Bronchial epithelial cell (primary cell): ENCODE measurements at places on chromosomes 7 and 10. TPM values are rescaled to one million over a fixed set of nuclear protein-coding genes. Genes with fewer than 3 reads are reported as not detected.
A peak's percentile ranks its signal among the peaks of the same experiment; 100 is the strongest.

- peak; percentile 76 for DNase-seq
These were observed 588.8 kb downstream of the INHBA start for GRCh38 chr7:41114131-41114530.

DNA sequence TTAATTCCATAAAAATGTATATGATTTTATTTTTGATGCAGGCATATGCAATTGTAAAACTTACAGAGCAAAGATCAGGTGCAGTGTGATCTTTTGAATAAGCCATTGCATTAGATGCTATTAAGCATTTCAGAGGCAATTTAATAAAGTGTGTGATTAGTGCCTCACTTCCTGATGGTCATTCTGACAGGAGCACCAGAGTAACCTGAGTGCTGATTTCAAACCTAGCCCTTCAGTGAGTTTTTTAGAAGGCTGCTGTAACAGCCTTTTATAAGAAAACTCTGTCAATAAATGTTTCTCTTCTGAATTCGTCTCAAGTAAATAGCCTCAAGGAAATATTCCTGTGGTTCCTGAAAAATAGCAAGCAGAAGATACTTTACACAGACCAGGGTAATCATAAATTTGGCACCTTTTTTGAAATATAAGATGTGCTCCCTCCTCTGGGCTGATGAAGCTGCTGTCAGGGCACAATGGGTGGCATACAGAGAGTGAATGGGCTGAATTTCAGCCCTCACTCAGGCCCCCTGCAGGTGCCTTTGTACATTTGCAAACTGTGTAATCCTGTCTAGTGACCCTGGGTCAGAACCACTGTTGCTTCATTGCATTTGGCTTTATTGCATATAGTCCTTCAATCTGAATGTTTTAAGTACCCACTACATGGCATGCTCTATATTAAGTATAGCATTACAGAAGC lies 193.7 kb upstream of the CSTF2T start:
- DNase-seq: peak; percentile 37

DNA sequence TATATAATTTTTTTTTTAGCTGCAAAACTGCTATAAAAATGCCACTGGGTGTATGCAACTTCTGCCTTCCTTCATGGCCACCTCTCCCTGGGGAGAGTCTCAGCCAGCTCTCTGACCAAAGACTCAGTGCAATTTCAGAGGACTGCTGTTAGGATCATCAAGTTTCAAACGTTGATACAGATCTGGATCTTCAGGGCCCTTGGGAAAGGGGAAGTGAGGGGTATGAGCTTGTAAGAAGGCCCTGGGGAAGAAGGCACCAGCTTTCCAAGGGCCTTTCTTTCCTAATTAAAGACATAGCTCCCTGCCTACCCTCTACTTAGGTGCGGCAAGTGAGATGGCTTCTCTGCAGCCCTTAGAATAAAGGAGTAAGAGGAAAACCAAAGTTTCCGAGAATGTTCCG lies 130.4 kb downstream of the CUL2 start:
- DNase-seq: no peak

DNA sequence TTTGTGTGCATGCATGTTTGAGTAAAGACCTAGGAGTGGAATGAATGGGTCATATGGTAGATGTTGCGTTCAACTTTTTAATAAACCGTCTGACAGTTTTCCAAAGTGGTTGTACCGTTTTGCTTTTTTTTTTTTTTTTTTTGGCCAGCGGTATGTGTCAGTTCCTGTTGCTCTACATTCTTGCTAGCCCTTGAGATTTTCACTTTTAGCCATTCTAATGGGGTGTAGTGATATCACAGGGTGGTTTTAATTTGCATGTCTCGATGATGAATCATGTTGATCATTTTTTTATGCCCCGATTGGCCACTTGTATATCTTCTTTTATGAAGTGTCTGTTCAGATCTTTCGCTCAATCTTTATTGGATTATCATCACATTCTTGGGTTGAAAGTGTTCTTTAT lies 320.7 kb downstream of the CAMK1D start:
- no peak for DNase-seq

GRCh38 chr7:27079234-27079975 lies 16.4 kb downstream of the HOXA1 start:
- DNase-seq: no peak

- peak; percentile 61 for DNase-seq
These were observed 5.2 kb upstream of the HTR7 start for GRCh38 chr10:90862908-90863514.

DNA sequence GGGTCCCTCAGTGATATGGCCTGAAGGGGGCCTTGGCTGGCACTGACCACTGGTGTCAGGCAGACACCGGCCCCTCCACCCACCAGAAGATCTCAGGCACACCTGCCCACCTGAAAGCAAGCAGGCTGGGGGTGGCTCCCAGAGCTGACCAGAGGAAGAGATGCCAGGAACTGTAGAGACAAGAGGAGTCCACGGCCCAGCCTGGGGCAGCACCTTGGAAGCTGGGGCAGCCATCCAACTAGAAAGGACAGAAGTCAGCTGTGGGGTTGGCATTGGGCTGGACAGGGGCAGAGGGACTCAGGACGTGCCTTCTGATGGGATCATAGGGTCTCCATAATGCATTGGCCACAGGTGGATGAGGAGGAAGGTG lies 144.3 kb downstream of the ZNF248 start:
- DNase-seq: no peak

DNA sequence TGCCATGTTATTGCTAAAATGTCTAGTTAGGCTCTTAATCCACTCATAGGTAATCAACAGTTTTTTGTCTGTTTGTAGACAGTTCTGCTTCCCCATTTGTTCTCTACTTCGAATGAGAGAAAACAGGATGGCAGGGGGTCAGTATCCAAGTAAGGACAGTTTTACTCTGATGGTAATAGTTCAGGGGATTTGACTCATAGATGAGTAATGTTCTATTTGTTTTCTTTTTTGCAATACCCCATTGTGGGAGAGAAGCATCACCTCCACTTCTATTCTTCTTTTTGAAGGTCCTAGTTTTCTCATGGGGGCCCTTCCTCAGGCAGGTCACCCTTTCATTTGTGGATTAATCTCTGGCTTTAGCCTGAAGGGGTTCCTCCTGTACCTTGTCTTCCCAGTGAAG lies 13.9 kb downstream of the PCLO start:
- DNase-seq: peak; percentile 77

GRCh38 chr7:38873433-38873832 lies 35.6 kb downstream of the VPS41 start:
- peak; percentile 47 for DNase-seq

DNA sequence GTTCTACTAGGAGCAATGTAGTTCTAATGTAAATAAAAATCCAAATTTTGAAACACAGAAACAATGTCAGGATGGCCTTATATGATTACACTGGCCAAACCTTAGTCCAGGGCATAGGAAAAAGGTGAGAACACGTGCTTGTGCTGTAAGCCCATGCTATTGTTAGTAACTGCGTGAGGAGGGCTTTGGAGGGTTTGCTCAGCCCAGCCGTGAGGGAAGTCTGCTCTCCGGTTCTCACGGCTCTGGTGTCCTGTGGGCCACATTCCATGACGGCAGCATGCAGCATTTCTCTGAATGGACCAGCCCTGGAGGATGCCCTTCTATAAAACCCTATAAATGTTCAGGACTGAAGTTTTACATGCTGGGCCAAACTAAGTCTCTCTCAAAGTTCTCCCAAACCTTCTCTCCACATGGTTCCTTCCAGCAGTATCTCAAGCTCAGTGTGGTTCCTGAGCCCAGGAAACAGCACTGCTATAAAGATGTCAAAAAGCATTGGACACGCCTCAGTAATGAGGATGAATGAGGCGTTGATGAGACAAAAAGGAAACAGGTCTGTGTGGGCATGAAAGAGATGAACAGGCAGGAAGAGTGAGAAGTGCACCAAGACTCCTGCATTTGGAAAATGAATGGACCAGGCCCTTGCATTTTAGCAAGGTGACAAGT lies 174.8 kb upstream of the CDCA7L start:
- no peak for DNase-seq

DNA sequence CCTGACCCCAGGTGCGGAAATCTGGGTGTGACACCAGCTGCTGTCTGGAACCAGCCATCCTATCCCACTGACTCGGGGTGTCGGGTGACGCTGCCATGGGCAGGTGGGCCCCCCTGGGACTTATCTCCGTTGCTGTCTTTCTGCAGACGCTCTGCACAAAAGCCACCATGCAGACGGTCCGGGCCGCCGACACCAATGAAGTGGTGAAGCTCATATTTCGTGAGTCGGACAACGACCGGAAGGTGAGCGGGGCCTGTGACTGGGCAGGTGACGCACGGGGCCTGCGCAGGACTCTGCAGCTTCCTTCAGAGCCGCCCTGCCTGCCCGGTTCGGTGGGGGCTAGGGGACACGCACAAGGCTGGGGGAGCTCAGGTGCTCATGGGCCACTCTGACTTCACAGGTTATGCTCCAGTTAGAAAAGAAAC lies 36.6 kb downstream of the NKX6-2 start:
- no peak for DNase-seq

- peak; percentile 6 for DNase-seq
These were observed 73.8 kb upstream of the TMEM106B start for GRCh38 chr7:12137283-12137682.

DNA sequence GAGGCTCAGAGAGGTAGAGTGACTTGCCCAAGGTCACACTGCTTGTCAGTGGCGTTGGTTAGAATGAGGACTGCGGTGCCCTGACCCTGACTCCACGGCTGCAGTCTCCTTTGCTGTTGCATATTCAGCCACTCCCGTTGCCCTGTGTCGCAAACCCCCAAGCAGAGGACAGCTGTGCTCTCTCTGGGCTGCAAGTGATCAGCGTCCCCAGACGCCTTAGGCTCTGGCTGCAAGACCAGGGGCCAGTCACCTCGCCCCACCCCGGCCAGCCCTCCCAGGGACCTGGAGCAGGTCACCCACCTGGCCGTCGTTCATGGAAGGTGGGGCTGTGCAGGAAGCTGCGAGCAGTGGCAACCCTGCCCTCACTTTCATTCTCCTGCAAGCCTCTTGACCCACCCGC lies 51.7 kb upstream of the NANOS1 start:
- no peak for DNase-seq

DNA sequence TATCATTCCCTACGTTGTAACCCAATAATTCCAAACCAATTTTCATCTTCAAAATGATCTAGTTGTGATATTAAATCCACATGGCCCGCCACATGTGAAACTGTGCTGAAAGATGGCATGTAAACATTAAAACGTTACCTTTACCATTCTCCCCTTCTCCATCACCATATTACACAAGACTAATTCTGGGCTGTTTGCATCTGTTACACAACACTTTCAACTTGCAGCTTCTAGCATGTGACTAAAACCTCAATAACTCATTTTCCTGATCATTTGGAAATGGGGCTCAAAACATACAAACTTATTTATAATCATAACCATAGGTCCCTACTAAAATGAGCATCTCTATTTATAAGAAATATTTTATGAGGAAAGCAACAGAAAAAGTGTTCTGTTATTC lies 4.7 kb downstream of the MTERF1 start:
- no peak for DNase-seq

DNA sequence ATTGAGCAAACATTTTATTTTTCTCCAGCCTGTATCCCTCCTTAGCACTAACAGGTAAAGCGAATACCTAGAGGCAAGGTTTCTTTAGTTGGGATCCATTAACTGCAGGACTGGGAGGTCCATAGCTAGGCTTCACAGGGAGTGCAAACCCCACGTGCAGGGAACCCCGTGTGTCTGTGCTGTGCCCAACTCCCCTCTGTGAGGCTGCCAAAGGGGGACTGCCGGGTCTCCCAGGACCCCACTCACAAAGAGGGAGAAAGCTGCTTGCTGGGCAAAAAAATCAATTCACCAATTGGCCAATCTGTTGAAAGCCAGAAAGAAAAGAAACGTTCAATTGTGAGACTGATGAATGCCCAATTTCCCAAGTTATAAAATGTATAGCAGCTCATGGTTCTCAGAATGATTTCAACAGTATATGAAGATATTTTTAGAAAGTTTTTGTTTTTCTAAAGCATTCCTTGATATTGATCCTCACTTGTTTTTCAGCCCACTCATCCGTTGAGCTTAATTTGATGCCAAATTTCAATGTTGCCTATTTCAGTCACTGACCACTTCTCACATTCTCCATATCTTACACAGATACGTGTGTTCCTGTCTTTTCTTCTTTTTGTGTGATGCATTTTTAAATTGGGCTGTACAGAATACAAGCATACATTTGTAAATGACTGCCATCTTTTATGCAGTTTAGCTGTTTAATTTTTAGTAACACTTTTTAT lies 202.7 kb upstream of the PRSS58 start:
- DNase-seq: no peak

DNA sequence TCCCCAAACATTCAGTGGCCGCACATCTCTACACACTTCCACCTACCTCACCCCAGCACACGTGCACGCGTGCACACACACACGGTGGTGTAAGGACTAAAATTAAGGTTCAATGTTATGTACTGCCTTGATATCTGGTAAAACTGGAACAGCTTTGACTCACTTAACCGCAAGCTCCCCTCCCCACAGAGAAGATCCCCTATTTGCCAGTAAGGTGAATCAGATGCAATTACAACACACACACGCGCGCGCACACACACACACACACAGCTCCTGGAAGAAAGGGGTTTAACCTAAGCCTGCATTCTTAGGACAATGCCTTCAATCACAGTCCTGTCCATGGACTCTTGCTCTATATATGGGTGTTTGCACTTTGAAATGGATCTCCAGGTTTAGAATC lies 25.5 kb upstream of the VPS41 start:
- DNase-seq: peak; percentile 25

DNA sequence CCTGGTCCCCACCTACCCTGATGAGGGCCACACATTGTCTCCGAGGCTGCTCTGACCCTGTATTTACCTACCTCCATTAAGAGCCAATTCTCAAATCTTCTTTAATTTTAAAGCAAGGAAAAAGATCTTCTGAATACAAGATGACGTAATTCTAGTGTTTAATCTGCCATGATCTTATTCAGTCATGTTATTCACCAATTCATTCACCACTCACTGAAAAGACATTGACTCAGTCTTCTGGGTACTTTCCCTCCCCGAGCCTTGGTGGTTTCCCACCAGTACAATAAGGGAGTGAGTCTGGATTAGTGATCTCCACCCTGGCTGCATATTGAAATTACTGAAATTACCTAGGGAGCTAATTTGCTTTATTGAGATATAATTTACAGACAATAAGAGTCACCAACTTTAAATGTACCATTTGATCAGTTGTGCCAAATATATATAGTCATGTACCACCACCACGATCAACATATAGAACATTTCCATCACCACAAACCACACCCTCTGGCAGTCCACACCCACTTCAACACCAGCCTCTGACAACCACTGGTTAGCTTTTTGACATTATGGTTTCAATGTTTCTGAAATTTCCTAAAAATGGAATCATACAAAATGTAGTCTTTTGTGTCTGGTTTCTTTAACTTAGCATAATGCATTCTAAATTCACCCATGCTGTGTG lies 117.5 kb upstream of the UNC5B start:
- peak; percentile 89 for DNase-seq

GRCh38 chr7:70574314-70574834 lies 557.6 kb upstream of the GALNT17 start:
- DNase-seq: no peak

TAS2R60 gene
- total RNA-seq: not detected in 2 replicates

MKI67 gene
- 0.26 and 0.64 TPM in 2 replicates for total RNA-seq

PDAP1 gene
- 38.2 and 45.1 TPM in 2 replicates for total RNA-seq

VWC2 gene
- not detected in 2 replicates for total RNA-seq

PRDX3 gene
- total RNA-seq: 107 and 110 TPM in 2 replicates
